Tongue (tissue), 3 donors: ENCODE measurements at places on chromosomes 11 and 22.

- DNase-seq: no peak
These were observed 1036.0 kb downstream of the OPCML start for GRCh38 chr11:132496341-132496740.

DNA sequence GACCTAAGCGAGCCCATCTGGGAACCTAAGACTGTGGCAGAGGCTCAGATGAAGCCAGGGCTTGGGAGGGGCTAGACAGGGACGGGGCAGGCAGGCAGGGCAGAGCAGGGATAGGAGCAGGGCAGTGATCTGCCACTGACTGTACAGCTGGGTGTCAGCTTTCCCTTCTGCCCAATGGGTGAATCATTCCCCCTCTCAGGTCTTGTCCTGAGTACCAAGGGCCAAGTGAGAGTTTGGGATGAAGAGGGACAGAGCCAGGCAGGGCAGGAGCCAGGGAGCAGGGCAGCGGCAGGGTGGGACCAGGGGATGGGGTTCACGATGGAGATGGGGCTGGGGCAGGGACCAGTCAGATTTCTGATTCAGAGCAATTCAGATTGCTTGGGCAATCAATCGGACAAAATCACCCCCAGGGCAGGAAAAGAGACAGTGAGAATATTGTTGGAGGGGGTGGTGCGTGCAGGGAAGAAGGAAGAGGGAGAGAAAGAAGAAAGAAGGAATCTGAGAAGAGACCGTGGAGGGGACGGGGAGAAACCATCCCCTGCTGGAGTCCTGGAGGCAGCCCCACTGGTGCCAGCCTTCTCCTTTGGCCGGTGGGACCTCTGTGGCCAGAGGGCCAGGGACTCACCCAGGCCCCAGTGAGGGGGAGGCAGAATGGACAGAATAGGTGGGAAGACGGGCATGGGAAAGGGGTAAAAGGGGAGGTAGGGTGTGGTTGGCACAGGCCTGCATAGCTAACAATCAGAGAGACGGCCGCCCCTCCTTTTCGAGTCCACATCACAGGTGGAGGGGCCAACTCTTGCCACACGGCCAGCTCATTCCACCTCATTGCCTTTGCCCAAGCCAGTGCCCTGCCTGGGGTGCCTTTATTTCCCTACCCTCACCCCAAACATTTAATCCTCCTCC lies 47.2 kb downstream of the CYTH4 start:
- no peak for DNase-seq

DNA sequence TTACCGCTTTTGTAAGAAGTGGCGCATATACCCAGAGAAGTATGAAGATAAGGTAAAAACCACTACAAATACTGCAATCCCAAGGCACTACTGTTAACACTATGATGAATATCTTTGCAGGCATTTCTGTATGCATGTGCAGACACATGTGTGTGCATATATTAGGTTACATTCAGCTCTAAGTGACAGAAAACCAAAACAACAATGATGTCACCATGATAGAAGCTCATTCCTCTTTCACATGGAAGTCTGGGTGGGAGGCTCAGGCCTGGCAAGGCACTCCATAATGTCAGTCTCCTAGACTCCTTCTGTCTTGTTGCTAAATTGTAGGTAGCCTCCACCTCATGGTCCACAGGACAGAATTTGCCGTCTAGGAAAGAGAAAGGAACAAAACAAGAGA lies 63.0 kb upstream of the SLC6A5 start:
- no peak for DNase-seq

DNA sequence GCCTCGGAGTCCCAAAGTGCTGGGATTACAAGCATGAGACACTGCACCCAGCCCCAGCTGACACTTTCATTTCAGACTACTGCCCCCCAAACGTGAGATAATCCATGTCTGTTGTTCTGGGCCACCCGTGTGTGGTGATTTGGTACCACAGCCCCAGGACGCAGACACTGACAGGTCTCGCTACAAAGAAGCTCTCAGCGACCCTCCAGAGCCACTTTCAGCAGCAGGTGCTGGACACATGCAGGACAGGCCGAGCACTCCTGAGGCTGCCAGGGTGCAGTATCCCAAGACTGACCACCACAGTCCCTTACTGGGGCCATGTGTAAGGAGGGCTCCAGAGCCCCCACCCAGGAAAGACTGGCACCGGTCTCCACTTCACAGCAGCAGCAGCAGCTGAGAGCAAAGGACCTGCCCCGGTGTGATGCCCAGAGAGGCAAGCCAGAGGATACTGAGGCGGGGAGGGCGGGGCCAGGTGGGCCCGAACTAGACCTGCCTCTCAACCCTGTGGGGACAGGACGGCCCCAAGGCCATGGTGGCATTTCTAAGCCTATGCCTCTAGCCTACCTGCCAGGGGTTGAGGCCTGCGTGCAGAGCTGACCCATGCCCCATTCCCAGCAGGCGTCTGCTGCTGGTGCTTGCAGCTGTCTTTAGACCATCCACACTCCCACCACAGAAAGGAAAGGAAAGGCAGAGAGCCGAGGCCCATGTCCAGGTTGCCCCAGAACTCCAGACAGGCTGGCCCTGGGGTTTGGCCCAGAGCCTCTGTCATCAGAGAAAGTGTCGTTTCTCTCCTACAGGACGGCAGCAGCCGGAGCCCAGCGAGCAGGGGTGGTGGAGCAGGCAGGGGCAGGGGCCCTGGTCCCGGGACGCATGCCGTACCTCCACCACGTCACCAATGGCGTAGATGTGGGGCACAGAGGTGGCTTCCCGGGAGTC lies 28.0 kb upstream of the GNB1L start:
- DNase-seq: no peak

GRCh38 chr11:75480185-75481175 lies 45.3 kb downstream of the GDPD5 start:
- peak; percentile 24 for DNase-seq

- DNase-seq: no peak
These were observed 54.5 kb downstream of the C11orf91 start for GRCh38 chr11:33646168-33646567.
